ENCODE measurements at places on chromosomes 4 and X.
A peak's percentile ranks its signal among the peaks of the same experiment; 100 is the strongest.

DNA sequence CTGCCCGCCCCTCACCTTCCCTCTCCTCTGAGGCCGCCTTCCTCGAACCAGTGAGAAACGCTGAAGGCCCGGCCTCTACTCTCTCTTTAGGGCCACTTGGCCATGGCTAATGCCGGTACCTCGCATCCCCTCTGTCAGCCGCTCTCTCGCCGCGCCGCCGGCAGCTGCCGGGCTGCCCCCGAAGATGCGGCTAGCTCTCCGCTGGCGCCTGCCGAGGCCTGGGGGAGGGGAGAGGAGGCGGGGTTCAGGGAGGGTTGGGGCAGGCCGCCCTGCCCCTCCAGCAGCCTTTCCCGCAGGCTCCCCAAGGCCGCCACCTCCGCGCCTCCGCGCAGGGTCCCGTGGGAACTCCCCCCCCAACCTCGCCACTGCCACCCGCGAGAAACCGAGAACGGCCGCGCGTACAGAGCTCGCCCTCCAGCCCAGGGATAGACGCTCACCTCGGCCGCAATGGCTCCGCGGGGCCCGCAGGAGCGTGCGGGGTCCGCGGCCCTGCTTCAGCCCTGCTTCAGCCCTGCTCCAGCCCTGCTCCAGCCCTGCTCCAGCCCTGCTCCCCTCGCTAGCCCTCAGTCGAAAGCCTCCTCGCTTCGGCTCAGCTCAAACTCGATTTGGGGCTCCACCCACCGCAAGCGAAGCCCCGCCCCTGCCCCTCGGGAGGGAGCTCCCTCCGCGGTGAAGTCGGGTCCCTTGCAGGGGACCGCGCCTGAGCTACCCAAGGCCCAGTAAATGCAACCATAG lies at the start of gene HUWE1:
Gene HUWE1 (minus strand): TSS at position 569 of the 735 bp plus-strand sequence. CDS start 32,612 bp downstream, outside the sequence.
- peak; percentile 63 for DNase-seq

- DNase-seq = no peak
Observed at GRCh38 chr4:6110681-6111353, 89.5 kb downstream of the JAKMIP1 start.

DNA sequence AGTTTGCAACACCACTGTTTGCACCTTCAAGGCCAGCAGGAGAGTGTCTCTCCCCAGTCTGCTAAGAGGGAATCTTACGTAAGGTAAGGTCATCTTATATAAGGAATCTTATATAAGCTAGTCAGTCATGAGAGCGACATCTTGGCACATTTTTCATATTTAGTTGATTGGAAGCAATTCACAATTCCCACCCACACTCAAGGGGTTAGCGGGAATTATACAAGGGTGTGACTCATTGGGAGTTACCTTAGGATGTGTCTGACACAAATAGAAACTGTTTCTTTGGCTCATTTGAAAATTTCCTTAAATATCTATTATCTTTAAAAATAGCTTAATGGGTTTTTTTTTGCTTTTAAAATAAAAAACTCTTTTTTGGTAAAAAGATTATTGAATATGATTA lies 62.1 kb upstream of the GRPR start:
- DNase-seq = no peak

DNA sequence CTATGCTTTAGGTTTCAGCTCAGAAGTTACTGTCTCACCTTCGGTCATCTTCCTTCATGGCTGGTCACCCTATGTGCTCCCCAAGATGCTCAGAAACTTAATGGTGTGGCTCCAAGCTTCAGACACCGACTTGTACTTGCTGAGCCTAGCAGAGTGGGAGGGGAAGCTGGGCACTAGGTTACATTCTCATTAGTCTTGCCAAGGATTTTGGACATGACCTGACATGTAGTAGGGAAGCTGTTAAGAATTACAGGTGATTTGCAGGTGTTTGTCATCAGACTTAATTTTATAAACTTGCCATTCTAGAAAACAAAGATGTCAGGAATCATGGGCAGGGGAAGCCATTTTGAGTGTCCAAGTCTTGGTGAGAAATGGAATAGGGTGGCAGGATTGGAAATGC lies 72.4 kb downstream of the CCNG2 start:
- DNase-seq = no peak

- DNase-seq = no peak
Observed at GRCh38 chr4:53012738-53013137, 150.6 kb downstream of the RASL11B start.

- no peak for DNase-seq
Observed at GRCh38 chr4:22389240-22389870, 126.5 kb downstream of the ADGRA3 start.

All from stimulated activated CD8-positive, alpha-beta memory T cell treated with anti-CD3 and anti-CD28 coated beads, Interleukin-4, amount 100 ng/mL, for 1 hour (primary cell).